NB4 (cell line): ENCODE measurements at places on chromosomes 5 and 9.

GRCh38 chr9:72844440-72844768, 108.4 kb downstream of the ALDH1A1 start:
- no peak for DNase-seq

DNA sequence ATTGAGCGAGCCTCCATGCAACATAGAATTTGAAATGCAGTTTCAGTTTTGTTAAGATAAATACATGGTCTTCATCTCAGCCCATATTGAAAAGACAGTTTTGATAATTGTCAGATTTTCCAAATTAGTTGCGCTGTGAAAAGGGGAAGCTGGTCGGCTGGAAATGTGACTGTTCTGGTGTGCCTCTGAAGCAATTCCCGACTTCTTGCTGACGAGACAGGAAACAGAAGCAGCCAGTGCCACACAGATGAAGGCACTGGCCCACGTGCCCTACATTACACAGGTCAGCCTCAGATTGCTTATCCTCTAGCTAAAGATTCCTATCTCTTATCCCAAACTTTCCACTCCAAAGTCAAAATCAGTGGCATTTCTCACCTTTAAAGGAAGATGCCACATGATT, 214.1 kb upstream of the TLE4 start:
- peak; percentile 27 for DNase-seq

DNA sequence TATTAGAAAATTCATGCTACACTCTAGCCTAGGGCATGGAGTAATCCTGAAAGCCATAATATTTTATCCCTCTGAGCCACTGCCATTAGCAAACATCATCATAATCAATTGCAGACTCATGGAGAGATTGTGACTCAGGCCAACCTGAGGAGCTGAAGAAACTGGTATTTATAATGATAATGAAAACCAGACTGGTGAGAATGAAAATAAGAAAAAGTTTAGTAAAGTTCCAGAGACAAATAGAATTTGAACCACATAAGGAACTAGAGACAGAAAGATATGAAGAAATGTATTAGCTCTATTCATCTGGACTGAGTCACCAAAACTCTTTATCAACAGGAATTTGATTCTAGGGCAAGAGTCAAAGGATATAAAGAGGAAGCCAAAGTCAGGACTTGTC, 158.7 kb downstream of the DRD1 start:
- DNase-seq = no peak

DNA sequence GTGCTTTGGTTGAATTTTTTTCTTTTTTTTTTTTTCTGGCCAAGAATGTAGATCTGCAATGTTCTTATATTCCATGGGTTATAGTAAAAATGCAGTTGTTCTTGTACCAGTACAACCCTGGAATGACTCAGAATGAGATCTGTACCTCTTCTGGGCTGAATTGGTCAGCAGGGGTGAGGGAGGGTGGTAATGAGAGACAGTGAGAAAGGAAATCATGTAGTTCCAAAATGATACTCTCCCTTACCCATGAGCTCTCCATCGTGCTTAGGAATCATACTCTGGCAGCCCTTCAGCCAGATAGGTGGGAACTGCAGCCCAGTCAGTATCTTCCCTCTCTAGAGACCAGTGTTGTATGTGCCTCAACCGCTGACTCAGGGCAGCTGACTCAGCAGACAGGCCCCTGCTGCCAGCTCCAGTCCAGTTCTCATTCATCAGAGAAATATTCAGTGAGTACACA, 2.1 kb upstream of the GLIS3 start:
- DNase-seq = peak; percentile 73

DNA sequence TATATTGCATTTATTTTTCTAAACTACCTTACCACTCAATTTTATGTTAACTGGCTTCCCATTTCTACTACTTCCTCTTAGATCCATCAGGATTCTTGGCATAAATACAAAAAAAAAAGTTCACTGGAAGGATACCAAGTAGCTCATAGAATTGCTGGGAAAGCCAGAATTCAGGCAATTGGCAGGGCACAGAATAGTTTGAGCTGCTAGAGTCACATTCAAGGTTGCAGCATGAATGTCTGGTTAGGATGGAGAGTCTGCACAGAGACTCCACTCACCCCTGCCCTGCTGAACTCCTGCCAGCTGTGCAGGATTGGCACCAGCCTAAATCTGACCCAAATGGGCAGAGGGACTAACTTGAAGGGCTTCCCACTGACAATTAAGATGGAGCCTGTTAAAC, 4.9 kb upstream of the AMACR start:
- DNase-seq = no peak

DNA sequence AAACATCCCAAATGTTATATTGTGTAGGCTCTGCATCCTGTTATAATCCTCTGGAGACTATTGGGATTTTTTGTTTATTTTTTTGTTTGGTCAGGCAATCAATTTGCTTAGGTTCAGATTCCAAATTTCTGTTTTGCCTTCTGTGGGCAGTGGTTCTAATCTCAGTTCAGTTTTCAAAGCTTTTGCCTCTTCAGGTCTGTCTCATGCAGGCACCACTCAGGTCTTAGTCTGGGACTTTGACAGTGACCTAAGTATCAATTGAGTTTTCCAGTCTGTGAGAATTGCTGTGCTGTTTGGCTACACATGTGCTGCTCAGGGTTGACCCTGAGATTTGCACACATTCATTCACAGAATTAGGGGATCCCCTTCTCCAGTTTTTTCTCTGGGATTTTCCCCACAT, 14.1 kb downstream of the SNX2 start:
- DNase-seq = no peak

DNA sequence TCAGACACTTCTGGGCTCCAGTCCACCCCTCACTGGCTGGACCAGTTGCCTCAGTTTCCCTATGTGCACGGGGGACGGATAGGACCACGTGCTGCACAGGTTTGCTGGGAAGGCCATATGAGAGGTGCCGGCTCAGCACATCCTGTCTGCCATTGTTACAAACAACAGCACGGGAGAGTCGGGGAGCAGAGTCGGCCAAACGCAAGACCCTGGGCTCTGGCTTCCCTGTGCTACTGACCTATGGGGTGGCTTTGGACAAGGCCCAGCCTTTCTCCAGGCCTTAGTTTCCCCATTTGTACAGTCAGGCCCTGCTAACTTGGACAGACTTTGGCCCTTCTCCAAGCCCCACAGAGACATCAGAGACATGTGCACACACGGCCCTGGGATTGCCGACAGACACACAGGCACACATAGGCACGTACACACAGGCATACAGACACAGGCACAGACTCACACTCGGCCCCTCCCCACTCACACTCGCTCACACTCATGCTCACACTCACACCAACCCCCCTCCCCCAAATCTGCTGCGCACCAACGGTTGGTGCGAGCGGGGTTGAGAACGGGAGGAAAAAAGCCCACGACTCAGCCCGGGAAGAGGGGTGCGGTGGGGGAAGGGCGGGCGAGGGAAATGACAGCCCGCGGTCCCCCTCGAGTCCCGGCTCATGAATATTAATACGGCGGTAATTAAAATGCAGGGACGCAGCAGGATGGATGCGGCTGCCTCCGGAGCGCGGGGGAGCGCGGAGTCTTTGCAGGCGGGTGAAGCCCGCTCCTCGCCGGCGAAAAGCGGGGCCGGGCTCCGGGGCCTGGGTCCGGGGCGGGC, 133.0 kb downstream of the C9orf50 start:
- peak; percentile 59 for DNase-seq
